Immature natural killer cell (primary cell): ENCODE measurements at places on chromosomes 12 and 14. TPM values are rescaled to one million over a fixed set of nuclear protein-coding genes. Genes with fewer than 3 reads are reported as not detected.
A peak's percentile ranks its signal among the peaks of the same experiment; 100 is the strongest.

DNA sequence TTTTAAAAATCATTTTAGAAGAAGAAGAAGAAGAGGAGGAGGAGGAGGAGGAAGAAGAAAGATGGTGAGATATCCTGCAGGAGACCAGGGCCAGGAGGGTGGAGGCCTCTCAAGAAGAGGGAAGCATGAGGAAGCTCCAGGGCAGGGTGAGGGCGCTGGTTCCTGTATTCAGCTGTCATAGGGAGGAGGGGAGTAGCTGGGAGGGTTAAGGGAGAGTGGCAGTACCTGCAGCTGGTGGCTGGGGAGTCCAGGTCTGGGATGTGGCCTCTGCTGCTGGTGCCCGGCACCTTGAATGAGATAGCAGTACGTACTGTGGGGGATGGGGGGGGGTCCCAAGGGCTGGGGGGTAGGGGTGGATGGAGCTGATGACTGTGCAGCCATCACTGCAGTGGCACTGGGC, 9.8 kb downstream of the RBP5 start:
- no peak for DNase-seq

DNA sequence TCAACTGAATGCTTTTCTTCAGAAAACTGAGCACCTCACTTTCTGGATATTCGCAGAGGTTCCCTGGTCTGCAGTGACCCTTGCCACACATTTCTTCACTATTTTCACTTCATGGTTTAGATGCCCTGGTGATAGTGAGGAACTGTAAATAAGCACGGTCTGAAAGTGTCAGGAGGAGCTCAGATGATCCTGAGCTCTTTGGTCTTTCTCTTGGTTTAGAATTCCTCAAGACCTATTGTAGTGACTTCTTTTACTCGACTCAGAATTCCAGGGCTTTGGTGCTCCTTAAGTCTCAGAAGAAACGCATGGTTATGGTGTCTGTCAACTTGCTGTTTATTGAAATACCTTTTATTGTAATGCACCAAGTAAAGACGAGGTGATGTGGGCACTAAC, 84.0 kb downstream of the SAMD4A start:
- DNase-seq, result no peak

- no peak for DNase-seq
These were observed 9.7 kb upstream of the IFI27 start for GRCh38 chr14:94100847-94101246.

- DNase-seq, result no peak
These were observed 81.7 kb downstream of the HMGA2 start for GRCh38 chr12:65906006-65906405.

The TRIM9 gene
- polyA plus RNA-seq, result not detected

The GAS2L3 gene
- not detected for polyA plus RNA-seq

- DNase-seq, result no peak
These were observed 315.5 kb downstream of the RMST start for GRCh38 chr12:97778111-97778510.

DNA sequence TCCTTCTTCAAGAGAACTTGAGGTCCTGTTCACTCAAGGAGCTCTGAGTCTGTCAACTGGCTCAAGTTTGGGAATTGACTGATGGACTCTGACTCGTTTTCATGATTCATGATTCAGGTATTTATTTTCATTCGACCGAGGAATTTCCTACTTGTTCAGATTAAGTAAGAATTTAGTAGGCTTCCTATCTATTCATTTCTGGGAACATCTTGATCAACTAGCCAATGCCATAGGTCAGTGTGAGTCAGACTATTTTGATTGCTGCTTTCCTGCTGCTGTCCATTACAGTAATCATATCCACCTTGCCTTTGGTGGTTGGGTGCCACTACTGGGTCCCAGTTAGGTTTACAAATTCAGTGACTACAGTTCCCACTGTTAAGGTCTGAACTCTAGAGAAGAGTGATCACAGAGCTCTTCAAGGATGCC, 6.1 kb downstream of the FAM186A start:
- DNase-seq, result no peak

DNA sequence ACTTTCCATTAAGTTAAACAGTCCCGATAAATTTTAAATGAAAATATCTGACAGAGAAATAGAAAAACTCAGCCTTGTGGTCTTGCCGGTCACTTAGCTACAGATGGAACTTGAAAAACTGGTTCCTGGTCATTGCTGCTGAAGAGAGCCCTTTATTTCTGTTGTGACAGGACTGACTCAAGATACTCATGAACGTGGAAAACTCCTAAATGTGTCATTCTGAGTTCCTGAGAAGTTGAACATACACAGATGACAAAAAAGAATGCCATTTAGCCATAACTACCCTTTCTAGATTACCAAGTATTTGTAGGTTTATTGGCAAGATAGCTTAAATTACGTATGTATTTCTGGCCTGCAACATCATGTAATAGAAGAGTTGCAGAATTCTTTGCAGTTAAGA, 134.2 kb downstream of the HMGA2 start:
- DNase-seq, result no peak

The OR6J1 gene
- not detected for polyA plus RNA-seq

The GRIP1 gene
- 0.31 TPM for polyA plus RNA-seq

The AHNAK2 gene
- polyA plus RNA-seq, result not detected

GRCh38 chr12:41467591-41468325, 279.6 kb downstream of the PDZRN4 start:
- DNase-seq, result no peak

DNA sequence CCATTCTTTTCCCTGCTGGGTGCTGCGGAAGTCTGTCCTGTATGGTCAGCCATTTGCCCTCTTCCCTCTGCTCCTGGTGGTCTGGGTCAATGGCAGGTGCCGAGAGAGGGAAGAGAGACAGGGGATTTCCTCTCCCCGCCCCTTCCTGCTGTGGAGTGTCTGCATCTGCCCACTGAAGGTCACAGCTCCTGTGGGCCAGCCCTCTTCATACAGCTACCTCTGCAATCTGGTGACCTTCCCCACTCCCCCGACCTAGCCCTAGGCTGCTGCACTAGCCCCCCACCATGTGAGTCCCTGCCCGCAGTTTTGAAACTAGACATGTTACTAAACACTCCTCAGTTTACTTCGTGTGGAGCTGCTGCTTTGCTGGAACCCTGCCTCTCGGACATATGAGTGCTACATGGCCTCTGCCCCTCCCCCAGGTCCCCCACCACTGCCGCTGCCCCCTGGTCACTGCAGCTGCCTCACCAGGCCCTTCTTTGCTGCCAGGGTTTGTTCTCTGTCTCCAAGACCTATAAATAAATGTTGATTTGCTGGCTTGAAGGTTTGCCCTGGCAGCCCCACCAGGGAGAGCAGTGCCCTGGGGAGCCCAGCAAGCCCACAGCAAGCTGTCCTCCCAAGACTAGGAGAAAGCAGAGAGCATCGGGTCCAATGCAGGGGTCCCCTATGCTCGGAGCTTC, 102.9 kb downstream of the DPF3 start:
- DNase-seq, result no peak

- no peak for DNase-seq
These were observed 89.9 kb downstream of the BORCS5 start for GRCh38 chr12:12446786-12447185.

DNA sequence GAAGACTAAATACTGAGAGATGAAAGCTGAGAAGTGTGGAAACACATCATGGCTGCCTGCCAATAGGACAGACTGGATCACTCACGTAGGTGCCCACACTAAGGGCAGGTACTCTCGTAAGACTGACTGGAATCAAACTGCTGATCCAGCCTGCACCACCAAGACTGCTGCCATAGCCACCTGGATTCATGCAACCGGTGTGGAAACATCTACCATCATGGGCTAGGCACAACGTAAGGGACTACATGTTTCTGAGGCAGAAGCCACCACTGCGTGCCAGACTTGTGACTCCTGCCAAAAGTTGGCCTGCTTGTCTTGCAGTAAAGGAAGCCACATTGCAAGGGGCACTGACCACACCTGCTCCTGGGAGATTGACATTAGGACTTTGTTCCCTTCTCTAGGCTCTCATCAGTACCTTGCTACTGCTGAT, 3.8 kb downstream of the POMT2 start:
- DNase-seq, result no peak

GRCh38 chr14:20606190-20606901, 15.2 kb upstream of the RNASE12 start:
- DNase-seq, result no peak

- DNase-seq, result peak; percentile 44
These were observed 28.8 kb upstream of the LRRC10 start for GRCh38 chr12:69639400-69640016.

The GALNT9 gene
- polyA plus RNA-seq, result not detected

GRCh38 chr12:81470923-81471322, 288.2 kb downstream of the PPFIA2 start:
- DNase-seq, result no peak

The MAP1LC3B2 gene
- 9.8 TPM for polyA plus RNA-seq

DNA sequence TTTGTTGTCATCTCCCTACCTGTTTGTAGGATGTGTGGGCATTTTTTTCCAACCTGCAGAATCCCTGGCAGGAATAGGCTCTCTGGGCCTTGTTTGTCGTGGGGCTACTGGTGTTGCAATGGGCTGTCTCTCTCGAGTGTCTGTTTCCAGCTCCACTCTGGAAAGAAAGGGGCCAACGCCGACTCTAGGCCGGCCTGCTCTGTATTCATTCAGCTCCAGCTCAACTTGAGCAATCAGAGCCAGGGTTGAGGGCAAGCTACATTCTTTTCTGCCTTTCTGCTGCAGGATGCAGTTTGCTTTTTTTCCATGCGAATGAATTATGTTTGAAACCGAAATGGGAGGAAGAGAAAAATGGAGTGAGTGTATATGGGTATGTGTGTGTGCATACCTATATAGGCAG, 2.3 kb downstream of the JDP2 start:
- DNase-seq, result no peak

DNA sequence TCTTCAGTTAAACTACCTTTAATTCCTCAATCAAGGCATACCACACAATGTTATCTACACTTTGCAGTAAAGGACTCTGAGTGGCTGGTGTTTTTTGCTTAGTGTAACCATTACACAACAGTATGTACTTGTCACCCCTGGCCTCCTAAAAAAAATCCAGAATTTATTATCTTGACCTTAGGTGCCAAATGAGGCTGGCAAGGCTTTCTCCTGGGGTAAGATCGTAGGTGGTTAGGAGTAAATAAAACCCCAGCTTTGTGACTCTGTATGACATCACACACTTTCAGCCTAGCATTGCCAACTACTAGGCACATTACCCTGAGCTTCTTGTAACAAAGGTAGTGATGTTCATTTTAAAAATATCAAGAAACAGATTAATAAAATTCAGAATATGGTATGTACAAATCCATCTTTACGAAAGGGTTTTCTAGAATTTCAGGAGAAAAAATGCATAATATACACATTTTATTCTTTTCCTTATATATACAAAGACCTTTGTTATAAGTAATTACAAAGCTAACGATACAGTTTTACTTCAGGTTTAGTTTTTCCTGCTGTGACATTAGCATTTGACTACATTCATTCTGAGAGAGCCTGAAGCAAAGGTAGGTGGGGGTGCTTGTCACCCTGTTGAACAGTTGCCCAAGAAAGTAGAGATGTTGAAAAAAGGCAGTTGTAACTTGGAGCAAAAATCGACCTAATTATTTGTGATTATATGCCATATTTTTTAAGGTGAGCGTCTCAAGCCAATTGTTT, 13.5 kb downstream of the TCL1A start:
- DNase-seq, result no peak

GRCh38 chr12:82857276-82857675, 170.6 kb downstream of the TMTC2 start:
- DNase-seq, result no peak

- DNase-seq, result no peak
These were observed 82.3 kb downstream of the KCNMB4 start for GRCh38 chr12:70448371-70448770.

DNA sequence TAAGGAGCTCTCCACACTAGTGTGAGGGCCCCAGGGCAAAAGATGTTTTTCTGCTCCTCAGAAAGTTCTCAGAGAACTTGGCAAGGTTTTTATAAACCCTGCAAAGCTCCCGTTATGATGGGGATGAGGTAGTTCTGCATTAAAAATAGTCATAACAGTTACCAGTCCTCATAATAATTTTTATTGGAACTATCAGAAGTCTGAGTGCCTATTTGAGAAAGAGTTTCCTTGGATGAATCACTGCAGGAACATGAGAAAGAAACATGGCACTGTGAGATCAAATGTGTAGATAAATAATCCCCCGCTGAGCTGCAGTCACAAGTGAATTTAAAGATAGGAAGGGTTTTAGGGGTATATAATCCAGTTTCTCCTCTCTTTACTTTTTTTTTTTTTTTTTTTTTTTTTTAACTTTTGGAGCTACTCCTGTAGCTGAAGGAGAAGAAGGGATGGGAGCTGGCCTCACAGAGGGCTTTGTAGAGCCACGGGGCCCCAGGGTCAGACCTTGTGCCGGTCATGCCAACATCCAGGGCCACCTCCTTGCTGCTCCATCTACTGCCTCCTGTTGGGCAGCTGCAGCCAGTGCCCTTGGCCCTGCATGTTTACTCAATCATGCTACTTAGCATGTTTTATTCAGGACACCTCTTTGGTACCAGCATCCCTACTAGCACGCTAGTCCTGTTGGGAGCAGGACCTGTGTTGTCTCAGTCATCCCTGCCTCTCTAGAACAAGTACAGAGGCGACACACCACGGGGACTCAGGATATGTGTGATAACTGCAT, 39.5 kb downstream of the EVL start:
- no peak for DNase-seq

The PTPRQ gene
- polyA plus RNA-seq, result not detected

The TMEM132D gene
- 0.06 TPM for polyA plus RNA-seq

- no peak for DNase-seq
These were observed 23.3 kb downstream of the BTBD7 start for GRCh38 chr14:93309427-93309966.

The RHEBL1 gene
- polyA plus RNA-seq, result 11.0 TPM

The LAG3 gene
- 1.6 TPM for polyA plus RNA-seq
